ENCODE measurements at places on chromosomes 13 and 19.

DNA sequence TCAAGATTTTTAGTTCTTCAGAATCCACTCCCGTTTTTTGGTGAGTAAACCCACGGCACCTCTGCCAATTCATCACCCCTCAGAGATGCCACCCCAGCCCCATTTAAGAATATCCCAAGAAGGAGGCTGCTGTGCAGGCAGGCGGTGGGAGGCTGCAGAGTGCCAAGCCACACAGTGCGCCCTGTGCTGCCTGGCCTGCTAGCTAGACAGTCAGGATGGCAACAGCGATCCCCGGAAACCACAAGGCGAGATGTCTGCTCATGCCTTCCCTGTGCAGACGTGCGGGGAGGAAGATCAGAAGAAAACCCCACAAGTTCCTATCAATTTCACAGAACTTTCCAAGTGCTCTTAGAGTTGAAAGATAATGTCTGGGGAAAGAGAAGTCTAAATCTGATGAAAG lies 64.8 kb upstream of the GPR183 start:
- DNase-seq, result no peak

GRCh38 chr13:37473035-37473434 lies 125.5 kb downstream of the POSTN start:
- no peak for DNase-seq

- DNase-seq, result no peak
Observed at GRCh38 chr19:30217461-30217860, 154.7 kb upstream of the ZNF536 start.

DNA sequence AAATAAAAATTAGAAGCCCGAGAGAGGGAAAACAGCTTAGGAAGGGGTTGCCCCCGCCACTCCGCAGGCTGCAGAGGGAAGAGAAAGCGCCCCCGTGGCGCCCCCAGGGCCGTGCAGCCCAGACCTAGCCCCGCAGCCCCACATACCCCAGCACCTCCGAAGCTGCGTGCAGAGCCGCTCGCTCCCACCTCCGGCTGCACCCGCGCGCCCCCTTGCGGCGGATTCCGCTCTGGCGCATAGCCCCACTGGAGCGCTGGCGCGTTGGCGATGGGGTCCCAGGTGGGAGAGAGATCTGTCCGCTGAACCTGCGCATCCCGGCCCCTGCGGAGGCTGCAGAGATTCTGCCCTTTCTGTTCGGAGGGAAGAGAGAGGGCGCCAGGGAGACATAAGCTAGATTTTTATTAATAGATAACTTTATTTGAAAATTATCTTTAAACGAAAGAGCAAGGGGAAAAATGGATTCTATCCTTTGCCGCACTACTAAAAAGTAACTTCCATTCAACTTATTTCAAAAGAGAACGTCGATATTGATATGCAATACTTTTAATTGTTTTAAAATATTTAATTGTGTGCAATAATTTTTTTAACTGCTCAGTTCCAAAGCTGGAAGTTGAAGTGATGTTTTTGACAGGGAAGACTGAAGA lies 11.7 kb upstream of the CLN5 start:
- DNase-seq, result peak; percentile 16

GRCh38 chr13:76693086-76693485 lies 193.1 kb downstream of the KCTD12 start:
- DNase-seq, result no peak

DNA sequence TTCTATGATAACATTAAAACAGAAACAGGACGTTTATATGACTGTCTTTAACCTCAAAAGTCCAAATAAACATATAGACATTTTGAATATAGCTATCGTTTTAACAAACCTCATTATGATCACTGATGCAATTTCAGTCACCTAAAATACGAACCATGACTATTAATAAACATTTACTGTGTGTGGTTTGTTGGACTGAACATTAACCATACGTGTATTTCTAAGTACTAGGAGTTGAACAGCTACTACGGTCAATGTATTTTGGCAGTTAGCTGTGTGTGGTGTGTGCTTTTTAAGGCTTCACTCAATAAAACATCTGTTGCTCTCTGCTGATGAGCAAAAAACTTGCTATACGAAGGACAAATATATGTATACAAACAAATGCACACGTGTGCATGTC lies 281.4 kb downstream of the ABCC4 start:
- DNase-seq, result no peak

- no peak for DNase-seq
Observed at GRCh38 chr13:76440568-76440967, 445.6 kb downstream of the KCTD12 start.

DNA sequence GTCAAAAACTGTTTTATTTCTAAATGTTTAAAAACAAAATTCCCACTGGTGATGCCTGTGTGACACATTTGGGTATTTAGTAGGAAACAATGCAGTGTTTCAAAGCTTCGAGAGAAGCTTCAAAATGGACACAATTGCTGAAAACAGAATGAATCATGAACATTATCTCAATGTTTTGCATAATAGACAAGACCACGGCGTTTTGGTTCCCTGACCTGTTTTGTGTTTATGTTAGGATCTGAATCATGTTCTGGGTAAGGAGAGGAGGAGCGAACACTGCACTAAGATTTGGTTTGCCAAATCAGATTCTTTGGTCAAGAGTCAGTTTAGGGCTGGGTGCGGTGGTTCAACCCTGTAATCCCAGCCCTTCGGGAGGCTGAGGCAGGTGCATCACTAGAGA lies 42.2 kb downstream of the IFT88 start:
- no peak for DNase-seq

DNA sequence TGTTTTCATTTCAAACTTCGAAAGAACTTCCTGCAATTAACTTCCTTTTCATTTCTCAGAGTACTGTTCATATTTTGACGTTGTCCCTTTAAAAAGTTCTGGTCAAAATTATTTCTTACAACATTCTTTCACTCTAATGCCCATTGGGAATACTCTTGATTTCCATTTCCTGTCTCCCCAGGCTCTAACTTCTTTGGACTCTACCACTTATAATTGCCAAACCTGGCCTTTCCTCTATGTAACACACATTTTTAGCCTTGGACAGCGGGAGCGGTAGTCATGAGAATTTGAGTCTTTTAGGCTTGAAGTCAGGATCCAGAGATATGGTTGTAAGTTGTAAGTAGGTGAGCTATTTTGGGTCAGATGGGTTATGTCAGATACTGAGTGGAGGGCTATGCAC lies 163.5 kb upstream of the SPRY2 start:
- DNase-seq, result no peak

DNA sequence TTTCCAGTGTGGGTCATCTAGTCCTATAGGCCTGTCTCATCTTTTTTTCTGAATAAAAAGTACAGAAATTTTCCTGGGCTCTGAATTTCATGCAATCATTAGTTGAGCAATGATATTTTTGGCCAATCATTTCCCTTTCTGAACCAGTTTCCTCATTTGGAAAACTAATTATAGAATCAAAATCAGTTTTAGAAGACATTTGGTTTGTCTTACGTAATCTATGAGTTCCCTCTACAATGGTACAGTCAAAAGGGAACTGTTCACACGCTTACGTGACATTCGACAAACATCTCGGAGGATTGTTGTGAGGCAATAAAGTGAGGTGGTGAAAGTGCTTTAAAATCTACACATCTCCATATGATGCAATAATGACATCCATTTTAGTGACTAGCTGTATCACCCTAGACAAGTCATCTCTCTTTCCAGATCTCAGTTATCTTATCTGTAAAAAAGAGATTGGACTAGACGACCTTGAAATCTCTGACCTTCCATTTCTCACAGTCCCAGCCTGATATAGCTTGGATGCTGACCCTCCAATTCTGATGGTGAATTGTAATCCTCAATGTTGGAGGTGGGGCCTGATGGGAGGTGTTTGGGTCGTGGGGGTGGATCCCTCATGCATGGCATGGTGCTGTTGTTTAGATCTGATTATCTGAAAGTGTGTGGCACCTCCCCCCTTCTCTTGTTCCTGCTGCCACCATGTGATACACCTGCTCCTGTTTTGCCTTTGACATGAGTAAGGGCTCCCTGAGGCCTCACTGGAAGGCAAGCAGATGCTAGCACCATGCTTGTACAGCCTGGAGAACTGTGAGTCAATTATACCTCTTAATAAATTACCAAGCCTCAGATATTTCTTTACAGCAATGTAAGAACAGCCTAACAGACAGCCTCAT lies 26.7 kb downstream of the FLT1 start:
- DNase-seq, result no peak

DNA sequence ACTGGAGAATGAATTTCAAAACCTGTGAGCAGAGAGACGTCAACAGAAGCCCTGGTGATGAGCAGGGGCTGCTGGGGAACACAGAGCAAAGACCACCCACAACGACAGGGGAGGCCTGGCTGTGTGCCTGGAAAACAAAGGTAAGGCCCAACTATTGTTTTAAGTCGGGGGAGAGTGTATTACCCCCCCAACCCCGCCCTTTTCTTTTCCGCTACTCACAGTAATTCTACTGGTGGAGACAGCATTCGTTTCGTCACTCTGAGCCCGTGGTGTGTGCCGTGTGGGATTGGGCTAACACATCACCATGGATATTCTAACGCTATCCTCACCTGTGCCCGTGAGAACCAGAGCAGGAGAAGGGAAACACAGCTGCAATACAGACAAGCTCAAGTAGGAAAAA lies 18.6 kb upstream of the ADPRHL1 start:
- no peak for DNase-seq

DNA sequence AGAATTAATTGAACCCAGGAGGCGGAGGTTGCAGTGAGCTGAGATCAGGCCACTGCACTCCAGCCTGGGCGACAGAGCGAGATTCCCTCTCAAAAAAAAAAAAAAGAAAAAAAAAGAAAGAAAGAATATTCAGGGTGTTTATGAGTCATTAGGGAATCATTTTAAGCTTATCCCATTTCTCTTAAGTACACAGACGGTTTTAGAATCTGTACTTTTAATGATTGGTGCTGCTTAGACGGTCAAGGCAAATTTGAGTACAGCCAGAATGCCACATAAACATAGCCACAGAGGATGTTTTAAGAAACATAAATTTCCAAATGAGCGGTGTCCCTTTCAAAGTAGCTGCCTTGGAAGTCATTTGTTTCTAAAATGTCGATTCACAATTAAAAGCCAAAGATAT lies 2.6 kb downstream of the SPRYD7 start:
- no peak for DNase-seq

GRCh38 chr19:12984683-12985048 lies 10.6 kb upstream of the NFIX start:
- DNase-seq, result no peak

- DNase-seq, result no peak
Observed at GRCh38 chr13:48429886-48430285, 17.0 kb upstream of the LPAR6 start.

DNA sequence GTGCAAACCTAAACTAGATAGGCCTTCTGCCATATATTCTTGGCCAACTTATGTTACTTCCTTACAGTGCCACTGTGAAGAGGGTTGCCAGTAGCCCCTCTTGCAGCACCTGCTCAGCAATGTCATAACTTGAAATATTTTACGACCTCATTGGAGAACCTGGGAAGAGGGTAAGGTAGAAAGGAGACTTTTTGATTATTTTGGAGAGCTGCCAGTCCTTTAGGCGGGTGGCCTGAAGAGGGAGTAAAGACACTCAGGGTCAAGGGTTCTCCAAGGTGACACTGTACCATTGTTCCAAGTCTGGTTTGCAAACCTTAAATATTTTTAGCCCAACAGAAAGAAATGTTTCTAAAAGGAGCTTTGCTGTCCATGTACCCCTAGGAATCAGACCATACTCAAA lies 118.3 kb downstream of the FLT1 start:
- DNase-seq, result no peak
